T-helper 17 cell (primary cell): ENCODE measurements at places on chromosomes 2 and 18.

GRCh38 chr2:165562233-165562632 lies 92.7 kb downstream of the CSRNP3 start:
- H3K4me1 ChIP-seq, result no peaks in the 10 kb centered on the region
- peaks cover 5% of the 10 kb centered on the region for H3K27me3 ChIP-seq
- DNase-seq, result no peak
- no peak overlapping the region for H3K4me3 ChIP-seq
- no peak overlapping the region for H3K27ac ChIP-seq
- H3K36me3 ChIP-seq, result no peaks in the 10 kb centered on the region

DNA sequence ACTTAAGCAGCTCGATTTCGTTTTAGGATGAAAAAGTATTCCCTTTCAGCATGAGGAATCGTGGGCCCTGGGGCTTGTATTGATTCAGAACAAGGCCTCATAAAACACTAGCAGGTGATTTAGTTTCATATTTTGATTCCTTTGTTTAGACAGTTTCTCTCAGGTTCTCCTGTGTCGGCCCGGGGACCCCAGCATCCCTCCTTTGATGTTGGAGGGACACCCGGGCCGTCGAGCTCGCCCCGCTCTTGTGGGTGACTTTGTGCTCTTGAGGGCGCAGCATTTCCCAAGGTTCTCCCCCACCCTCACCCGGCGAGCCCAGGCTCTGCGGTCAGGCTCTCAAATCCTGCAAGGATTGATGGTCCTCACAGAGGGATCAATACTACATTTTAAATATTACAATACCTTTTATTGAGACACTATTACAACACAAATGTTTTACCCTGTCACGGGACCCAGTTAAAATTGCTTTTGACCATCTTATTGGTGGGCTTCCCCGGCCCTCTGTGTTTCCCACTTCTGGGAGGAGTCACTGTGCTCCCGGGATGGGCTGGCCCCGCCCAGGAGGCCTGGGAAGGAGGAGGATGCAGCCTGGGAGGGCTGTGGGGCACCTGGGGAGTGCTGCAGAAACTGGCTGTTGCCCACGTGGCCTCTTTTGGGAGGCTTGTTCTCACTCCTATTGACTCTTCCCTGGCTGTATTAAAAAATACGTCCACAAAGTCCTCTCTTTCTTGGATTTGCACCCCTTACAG lies 222.6 kb downstream of the INSIG2 start:
- H3K27me3 ChIP-seq, result no peaks in the 10 kb centered on the region
- H3K27ac ChIP-seq, result peak overlapping the region; percentile 91
- no peak for DNase-seq
- peak overlapping the region; percentile 84 for H3K4me3 ChIP-seq

DNA sequence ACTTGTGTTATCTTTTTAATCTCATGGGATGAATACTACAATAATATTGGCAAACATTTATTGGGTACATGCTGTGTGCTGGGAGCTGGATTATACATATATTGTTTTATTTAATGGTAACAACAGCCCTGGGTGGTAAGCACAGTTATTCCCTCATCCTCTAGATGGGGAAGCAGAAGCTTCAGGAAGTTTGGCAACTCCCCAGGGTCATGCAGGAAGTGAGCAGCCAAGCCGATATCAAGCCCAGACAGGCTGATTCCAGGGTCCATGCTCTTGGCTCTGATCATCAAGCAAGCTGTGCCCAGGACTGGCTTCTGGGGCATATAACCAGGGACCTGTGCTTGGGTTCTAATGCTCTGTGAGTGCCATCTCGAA lies 155.8 kb downstream of the ZNF516 start:
- H3K27ac ChIP-seq, result no peak overlapping the region
- no peaks in the 10 kb centered on the region for H3K27me3 ChIP-seq
- H3K4me3 ChIP-seq, result no peak overlapping the region

GRCh38 chr2:233476063-233476410 lies 90.5 kb downstream of the USP40 start:
- H3K36me3 ChIP-seq, result peaks cover 3% of the 10 kb centered on the region
- no peak for DNase-seq
- H3K27ac ChIP-seq, result no peak overlapping the region
- no peaks in the 10 kb centered on the region for H3K27me3 ChIP-seq
- H3K4me1 ChIP-seq, result peaks cover 2% of the 10 kb centered on the region
- no peak overlapping the region for H3K4me3 ChIP-seq

GRCh38 chr2:181621779-181622490 lies 35.0 kb downstream of the CERKL start:
- H3K4me3 ChIP-seq, result no peak overlapping the region
- no peaks in the 10 kb centered on the region for H3K36me3 ChIP-seq
- H3K4me1 ChIP-seq, result no peaks in the 10 kb centered on the region
- DNase-seq, result no peak
- H3K27ac ChIP-seq, result no peak overlapping the region
